Stimulated activated naive B cell treated with anti-CD40 and anti-IgM and Interleukin-4, amounts not matched to agents 10 μg/mL and 1 μg/mL and 100 μg/mL, for 72 hours (primary cell): ENCODE measurements at places on chromosomes 13 and 19.
A peak's percentile ranks its signal among the peaks of the same experiment; 100 is the strongest.

GRCh38 chr19:43618921-43619261 lies 538 bp downstream of the ZNF428 start:
- no peak for DNase-seq

DNA sequence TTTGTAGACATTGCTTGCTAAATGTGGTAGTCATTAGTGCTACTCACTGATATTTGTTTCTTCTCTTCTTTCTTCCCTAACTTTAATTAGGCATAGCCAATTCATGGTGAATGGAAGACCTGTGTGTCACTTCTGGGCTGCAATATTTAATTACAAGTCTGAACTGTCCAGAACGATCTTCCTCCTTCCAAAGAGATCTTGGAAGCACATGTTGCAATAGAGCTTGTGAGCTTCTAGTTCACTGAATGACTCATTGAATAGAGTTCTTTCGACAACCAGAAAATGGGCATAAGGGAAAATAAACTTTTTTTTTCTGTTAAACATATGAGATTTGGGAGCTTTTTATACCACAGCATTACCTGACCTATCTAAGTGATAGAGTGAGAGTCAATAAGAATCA lies 1264.6 kb downstream of the PCDH9 start:
- DNase-seq: no peak

DNA sequence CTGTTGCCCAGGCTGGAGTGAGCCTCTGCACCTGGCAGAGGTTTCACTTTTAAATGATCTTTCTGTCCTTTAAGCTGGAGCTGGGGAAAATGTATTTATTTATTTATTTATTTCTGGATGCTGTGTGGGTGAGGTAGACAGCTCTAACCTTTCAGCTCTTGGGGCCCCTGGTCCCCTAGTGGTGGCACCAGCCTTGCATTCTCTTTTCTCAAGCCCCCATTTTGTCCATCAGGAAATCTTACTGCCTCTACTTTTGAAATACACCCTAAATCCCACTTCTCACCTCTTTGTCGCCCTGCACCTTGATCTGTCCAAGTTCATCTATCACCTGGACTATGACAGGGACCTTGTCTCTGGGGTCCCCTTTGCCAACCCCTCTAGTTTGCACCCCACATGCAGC lies 2.1 kb upstream of the B9D2 start:
- no peak for DNase-seq

DNA sequence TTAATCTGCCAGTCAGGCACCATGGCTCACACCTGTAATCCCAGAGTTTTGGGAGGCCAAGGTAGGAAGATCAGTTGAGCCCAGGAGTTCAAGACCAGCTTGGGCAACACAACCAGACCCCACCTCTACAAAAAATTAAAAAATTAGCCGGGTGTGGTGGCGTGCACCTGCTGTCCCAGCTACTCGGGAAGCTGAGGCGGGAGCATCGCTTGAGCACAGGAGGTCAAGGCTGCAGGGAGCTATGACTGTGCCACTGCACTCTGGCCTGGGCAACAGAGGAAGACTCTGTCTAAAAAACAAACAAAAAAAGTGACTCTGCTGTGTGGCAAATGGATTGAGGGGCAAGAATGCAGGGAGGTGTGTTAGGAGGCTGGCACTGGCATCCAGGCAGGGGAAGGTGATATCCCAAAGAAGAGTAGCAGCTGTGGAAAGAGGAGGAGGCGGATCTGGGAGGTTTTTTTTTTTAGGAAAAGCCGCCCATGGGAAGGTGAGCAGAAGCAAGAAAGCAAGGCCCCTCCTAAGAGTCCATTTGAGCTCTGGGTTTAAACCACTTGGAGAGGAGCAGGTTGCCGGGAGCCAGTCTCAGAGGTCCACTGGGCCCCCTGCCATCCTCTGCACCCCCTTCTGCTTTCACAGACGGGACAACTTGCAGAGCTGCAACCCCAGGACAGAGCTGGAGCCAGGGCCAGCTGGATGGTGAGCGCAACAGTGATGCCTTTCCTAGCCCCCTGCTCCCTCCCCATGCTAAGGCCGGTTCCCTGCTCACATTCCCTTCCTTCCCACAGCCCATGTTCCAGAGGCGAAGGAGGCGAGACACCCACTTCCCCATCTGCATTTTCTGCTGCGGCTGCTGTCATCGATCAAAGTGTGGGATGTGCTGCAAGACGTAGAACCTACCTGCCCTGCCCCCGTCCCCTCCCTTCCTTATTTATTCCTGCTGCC lies 2.1 kb downstream of the HAMP start:
- no peak for DNase-seq

DNA sequence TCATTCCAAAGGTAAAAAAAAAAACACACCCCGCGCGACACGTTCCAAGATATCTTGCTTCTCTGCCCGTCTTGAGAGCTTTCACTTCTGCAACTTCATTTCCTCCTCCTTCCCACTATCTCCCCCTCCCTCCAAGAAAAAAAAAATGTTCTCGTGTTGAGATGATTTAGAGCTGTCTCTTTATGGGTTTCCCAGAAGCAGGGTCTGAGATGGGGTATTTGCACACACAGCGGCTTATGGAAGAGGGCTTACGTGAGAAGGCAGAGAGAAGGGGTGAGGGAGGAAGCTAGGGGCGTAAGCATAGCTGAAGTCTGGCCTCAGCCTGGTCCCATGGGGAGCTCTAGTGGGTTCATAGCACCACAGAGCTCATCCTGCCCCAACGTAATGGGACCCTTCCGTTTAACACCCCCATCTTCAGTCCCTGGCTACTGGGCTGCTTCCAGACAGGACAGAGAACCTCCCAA lies 31.3 kb upstream of the USE1 start:
- peak; percentile 74 for DNase-seq

DNA sequence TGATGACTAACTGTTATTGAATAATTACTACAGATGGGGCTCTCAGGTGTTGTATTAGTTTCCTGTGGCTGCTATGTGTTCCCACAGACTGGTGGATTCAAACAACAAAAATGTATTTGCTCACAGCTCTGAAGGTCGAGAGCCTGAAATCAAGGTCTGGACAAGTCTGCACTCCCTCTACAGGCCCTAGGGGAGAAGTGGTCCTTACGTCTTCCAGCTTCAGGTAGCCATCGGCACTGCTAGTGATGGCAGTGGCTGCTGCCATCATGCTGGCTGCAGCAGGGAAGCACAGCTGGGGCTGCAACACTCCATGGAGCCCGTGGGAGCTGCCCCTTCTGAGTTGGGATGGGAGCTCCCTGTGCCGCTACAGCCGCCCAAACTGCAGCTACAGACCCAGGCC lies 1.9 kb downstream of the TEX26 start:
- DNase-seq: no peak

DNA sequence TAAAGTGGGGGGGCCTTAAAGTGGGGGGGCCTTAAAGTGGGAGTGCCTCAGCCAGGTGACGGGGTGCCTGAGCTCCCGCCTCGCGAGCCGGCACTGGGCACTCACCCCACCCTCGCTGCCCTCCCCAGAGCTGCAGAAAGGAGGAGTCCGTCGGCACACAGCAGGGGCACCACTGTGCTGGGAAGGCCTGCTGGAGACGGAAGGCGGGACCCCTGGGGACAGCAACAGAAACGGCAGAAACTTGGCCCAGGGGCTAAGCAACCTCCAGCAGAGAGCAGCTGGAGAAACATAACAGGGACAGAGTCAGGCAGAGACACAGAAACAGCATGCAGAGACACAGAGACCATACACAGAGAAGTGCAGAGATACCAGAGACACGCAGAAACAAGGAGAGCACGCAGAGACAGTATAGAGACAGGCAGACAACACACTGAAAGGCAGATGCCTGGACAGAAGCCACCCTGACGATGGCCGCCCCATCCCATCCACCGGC lies 7.9 kb downstream of the CFD start:
- DNase-seq: no peak

- DNase-seq: no peak
Observed at GRCh38 chr19:33900817-33901216, 104.1 kb downstream of the KCTD15 start.

DNA sequence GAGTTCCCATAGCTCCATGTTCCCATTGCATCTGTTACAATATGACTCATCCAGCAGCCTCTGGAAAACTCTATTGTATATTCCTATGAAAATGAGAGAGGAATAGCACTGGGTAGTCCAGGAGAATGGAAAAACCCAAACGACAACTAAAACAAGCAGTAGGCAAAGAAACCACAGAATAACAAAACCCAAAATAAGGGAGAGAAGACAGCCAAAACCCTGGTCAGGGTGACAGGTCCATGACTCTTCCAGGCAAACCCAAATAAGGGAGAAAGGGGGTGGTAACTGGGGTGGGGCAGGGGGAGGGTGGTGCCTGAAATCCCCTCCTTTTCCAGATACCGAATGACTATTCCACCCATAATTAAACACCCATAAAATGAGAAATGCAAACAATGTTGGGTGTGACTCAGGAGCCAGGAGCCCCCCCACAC lies 4.0 kb upstream of the ZNF8 start:
- DNase-seq: no peak

DNA sequence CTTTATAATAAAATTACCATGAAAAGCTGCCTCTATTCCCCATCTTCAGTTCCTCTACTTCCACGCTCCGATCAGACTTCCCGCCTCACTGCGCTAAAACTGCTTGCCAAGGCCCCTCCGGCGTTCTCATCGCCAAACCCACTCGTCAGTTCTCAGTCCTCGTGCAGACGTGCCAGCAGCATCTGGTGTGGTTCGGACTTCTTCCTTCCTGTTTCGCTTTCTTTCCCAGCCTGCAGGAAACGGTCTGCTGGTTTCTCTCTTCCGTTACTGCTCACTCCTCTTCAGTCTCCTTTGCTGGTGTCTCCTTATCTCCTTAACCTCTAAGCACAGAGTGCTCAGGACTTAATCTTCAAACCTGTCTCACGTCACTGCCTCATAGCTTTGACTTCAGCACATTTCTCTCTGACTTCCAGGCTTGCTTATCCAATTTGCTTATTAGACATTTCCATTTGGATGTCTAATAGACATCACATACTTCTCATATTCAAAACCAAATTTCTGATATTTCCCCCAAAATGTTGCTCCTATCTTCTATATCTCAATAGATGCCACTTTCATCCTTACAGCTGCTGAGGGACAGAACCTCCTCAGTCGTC lies 40.3 kb downstream of the RCBTB2 start:
- peak; percentile 81 for DNase-seq

DNA sequence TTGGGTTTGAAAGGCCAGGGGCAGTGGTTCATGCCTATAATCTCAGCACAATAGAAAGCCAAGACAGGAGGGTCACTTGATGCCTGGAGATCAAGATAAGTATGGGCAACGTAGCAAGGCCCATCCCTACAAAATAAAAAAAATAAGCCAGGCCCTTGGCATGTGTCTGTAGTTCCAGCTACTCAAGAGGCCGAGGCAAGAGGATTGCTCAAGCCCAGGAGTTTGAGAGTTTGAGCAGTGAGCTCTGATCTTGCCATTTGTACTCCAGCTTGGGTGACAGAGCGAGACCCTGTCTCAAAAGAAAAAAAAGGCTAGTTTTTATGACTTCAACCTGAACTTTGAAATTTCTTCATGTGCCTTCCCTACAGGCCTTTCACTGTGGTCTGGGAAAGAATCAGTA lies 5.2 kb upstream of the ZNF480 start:
- no peak for DNase-seq

DNA sequence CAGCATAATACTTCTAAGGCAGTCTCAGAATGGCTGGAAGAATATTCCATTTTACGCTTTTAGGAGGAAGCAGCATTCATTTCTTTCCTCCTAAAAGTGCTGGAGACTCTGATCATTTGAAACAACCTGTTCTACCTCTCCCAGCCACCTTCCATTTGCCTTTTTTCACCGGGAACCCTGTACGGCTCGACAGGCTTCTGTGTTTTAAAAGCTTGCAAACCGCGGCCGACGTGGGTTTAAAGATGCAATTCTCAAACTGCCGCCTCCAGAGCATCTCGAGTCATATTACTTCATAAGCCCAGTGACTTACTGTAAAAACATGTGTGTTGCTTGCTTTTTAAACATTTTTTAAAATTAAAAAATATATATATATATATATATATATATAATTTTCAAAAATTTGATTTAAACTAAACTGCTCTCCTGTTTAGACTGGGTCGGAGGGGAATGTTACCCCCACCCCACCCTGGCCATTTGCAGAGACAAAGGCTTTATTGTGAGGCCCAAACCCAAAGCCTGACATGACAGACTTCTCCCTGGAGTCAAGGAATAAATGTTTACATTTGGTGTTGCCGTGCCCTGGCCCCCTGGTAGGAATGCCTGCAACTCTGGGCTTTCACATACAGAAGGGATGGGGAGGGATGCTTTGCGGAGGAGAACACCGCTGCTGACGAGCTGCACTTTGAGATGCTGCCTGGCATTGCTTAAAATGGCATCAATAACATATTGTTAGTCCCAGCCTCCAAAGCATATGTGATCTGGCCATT lies 30.4 kb downstream of the ZNF536 start:
- DNase-seq: no peak
